ENCODE measurements at places on chromosomes 6 and 20. TPM values are rescaled to one million over a fixed set of nuclear protein-coding genes. Genes with fewer than 3 reads are reported as not detected.

The SERPINB1 gene
- polyA plus RNA-seq = 6.5 TPM

The ZBTB46 gene
- polyA plus RNA-seq = 24.1 TPM

The TNXB gene
- 1.7 TPM for polyA plus RNA-seq

The ECT2L gene
- polyA plus RNA-seq = not detected
